Large intestine (tissue), 12 donors: ENCODE measurements at places on chromosomes 6 and 20.

DNA sequence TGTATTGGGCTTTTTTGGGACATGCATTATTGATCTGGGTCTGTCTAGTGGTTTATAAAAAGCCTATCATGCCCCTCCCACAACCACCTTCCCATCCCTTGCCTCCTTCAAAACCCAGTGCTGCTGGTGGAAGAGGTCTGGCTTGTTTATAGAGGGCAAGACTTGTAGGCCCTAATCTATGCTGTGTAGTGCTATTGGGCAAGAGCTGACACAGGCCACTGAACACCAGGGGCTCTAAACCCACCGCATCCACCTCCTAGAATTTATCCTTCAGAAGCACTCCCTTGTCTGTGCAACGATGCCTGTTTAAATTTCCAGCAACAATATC is 30.9 kb downstream of the SULF2 start:
- no peak for DNase-seq

GRCh38 chr6:28553384-28553985 is 27.8 kb downstream of the GPX5 start:
- no peak for DNase-seq

DNA sequence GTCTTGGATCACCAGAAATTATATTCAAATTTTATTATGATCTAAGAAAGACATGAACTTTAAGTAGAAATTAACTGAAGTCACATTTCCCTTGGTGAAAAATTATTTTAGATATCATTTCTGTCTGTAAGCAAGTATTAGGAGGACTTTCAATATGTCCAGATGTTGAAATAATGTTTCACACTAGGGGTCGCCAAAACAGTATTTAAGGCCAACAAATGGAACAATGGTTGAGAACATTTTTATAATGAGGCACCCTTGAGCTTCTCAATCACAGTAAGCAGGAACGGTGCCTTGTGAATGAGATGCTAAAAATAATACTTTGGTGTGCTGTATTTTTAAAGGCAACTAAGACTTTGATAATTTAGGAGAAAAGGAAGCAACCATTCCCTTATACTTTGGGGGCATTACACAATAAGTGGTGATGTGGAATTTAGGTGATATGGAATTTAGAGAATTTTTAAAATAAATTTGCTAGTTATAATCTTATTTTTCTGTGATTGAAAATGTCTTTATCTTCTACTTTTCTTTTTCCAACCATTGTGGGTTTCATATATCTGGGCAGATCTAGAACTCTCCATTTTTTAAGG is 9.6 kb upstream of the SF3B5 start:
- peak; percentile 26 for DNase-seq

- no peak for DNase-seq
Measured at GRCh38 chr20:35523298-35523888, 6.1 kb downstream of the C20orf173 start.

DNA sequence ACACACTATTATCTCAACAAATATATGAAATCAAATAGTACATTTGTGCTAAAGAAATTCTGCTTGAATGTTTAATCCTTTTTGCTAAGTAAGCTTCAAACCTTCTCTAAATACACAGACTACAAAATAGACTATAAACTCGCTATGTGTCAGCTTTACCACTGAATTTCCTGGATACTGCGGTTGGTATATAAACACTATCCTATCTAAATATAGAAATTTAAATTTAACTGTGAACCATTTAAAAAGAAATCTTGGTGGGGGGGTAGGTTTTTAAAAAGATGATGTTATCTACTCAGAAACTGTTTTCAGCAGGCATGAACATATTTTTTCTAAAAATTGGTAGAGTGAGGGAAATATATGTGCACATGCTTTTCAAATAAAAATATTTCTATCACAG is 306.5 kb upstream of the RUNX2 start:
- DNase-seq = no peak

GRCh38 chr6:115882174-115882573 is 178.5 kb downstream of the FRK start:
- DNase-seq = no peak

DNA sequence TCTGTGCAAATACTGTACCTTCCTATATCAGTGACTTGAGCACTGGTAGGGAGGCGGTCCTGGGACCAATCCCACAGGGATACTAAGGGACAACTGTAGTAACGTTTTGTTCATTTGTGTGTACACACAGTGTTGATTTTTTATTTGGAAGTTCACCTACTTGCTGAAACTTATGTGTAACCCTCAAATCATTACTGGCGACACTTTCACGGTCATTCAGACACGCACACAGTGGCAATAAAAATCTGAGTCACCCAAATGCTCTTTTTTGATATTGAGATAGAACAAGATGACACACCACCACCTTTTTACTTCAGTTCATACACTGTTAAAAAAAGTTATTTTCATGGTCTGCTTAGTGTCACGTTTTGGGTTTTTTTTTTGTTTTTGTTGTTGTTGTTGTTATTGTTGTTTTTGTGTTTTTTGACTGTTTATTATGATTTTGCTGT is 79.8 kb downstream of the QKI start:
- no peak for DNase-seq

GRCh38 chr20:3282271-3283221 is 43.6 kb upstream of the SLC4A11 start:
- no peak for DNase-seq

DNA sequence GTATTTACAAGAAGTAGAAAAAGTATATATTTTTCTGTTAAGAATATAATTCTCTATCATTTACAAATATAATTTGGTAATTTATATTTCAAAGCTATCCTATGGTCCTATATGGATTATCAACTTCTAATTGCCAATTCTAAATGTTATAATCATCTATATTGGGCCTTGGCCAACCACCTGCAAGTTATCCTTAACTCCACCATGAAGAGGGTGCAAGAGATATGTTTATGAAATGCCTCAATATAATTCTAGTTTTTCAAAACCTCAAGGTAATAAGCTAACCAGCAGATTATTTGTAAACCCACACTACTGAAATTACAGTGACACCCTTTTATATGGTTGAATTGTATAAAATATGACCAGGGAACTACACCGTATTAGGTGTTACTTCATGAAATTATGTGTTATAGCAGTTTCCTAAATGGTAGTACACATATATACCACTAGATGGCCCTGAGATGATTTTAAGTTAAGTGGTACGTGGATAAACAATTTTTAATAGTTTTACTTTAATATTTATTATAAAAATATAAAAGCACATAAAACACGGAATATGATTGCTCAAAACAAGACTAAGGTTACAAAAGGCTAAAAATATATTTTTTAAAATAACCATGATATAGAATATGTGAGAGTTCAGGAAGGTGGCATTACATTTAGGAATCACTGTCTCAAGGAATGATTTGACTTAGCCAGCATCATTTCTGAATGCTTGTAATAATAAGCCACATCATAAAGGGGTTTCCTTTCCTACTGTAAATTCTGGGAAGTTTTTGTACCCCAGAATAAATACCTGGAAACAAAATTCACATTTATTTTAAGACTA is 9.8 kb upstream of the PNISR start:
- peak; percentile 6 for DNase-seq

- DNase-seq = no peak
Measured at GRCh38 chr20:48246061-48246790, 460.9 kb upstream of the SULF2 start.

DNA sequence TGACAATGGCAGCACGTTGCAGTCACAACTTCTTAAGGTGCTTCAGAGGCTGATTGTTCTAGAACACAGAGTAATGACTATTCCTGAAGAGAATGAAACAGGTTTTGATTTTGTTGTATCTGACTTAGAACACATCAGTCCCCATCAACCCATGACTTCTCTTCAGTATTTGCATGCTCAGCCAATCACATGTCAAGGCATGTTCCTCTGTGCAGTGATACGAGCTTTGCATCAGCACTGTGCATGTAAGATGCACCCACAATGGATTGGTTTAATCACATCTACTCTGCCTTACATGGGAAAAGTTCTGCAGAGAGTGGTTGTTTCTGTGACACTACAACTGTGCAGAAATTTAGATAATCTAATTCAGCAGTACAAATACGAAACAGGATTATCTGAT is 54.3 kb downstream of the PGM3 start:
- no peak for DNase-seq

DNA sequence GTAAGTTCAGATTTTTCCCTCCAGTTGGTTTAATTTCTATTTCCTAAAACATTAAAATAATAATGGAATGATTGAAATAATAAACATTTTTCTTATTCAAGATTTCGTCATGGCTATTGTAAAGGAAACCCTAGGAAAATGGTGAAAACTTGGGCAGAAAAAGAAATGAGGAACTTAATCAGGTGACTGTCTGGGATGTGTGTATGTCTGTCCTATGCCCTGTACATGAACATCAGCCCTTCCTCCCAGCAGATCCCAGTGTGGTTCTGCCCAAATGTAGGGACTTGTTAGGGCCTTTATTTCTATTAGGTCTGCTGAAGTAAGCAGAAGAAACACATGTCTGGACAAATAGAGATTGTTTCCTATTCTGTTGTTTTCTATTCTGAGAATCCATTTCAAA is 13.1 kb downstream of the RIOK1 start:
- DNase-seq = no peak

GRCh38 chr20:50089140-50089786 is 23.7 kb downstream of the UBE2V1 start:
- no peak for DNase-seq

DNA sequence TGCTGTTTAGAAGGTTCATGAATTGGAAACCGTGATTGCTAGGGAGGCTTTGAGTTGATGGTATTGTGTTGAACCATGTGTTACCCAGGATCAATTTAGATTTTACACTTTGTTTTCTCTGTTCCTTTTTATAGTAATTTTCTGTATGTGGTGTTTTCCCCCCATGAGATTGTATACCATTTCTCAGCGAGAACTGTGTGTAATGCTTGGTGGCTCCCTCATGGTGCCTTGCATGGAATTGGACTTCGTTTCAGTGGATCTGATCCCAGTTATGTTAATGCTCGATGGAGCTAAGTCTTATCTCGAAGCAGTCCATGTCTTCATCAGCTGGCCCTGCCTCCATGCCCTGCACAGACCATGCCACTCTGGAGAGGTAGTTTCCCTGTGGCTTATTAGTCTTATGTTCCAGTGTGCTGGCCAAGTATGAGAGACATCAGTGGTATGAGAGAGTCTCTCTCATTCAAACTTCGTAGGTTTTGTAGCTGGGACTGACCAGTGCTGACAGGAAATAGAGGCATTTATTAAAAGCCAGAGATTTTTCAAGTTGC is 18.7 kb downstream of the PTPN1 start:
- no peak for DNase-seq

DNA sequence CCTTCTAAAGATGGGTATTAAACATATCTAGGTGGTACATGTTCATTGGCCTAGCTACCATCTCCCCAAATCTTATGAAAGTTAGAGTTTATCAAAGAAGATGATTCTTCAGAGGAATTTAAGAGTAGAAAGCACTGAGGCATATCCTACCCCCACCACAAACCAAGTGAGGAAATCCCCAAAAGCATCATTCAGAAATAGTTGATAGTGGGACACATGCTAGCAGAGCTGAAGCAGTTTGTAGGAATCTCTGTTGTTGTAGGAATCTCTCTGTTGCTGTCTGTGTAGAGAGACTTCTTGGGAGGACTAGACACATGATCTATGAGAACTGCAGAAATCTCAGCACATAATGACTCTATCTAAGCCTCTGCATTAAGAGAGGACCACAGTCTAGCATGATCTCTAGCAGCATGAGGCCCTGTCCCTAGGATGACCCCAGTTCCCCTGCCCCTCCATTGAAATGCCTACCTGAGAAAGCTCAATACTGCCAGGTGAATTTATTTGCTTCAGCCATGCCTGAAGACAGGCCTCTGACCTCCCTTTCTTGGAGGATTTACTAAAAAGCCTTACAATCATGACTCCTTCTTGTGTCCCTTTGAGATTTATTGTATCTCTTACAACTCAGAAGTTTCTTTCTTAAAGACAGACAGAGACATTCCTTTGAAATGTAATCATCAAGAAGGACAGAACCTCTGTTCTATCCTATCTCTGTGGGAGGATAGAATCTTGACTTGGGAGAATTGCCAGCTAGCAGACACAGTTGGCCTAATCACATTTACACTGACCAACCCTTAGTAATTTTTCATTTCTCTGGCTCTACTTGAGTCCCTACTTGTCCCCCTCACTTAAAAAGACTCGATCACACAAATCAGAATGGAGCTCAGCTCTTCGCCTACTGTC is 582.4 kb downstream of the PHF3 start:
- DNase-seq = no peak

DNA sequence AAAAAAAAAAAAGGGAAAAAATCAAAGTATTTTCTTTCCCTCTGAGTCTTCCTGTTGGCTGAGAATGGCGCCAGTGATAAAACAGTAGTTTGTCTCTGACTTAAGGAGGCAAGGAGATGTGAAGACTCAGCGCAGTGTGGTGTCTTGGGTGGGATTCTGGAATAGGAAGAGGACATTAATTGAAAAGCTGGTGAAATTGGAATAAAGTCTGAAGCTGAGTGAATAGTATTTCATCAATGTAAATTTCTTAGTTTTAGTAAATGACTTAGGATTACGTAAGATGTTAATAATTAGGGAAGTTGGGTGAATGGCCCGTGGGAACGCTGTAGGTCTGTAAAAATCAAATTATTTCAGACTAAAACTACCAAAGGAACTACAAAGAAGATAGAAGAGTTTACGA is 122.8 kb upstream of the ZNF217 start:
- no peak for DNase-seq

DNA sequence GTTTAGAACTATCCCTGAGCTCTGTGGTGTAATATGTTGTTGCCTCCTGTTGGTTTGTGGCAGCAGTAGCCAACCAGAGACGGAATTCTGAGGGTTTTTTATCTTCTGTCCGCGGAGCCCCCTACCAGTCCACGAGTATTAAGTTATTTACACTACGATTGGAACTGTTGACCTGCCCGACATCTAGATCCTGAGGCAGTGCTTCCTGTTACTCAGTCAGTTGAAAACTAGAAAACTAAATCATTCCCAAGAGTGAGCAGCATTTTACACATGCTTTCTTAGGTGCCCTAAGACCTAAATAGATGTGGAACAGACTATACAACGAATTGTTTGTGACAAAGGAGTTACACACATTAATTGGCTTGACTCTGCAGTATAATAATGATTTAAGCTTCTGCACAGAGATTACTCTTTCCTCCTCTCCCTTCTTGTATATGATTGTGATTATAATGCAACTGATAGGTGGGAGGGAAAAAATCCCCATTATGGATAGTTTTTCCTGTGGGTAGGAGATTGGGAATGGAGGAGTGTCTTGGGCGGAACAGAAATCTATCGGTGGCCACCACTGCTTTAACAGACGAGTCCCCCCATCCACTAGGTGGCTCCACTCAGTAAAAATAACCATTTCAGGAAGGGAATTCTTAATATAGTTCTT is 1.7 kb downstream of the LOC128125822 start:
- DNase-seq = peak; percentile 78

DNA sequence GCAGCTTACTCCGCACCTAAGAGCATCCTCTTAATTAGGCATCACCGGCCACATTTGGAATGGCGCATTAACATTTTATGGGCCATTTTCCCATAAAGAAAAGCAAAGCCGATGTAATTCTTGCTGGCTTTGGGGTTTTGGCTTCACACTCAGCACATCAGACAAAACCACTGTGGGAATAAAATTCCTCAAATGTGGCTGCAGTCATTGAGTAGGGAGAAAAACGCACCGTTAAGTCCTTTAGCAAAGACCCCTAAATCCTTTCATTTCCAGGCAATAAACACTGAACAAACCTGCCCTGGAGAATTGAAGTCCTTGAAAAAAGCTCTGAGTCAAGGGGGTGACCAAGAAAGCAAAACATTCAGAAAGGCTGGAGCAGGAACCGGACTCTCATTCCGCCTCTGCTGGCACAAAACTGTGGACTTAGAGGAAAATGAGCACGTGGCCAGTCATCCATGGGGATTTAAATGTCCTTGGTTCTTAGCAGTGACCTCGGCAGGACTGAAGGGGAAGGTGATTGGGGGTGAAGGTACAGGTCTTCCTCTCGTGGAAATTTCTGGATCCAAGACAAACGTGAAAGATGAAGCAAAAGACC is 102.9 kb downstream of the CDH4 start:
- DNase-seq = no peak
